A549 treated with ZK216348 at 1 μM for 4 hours (cell line): ENCODE measurements at places on chromosomes 11 and 22. TPM values are rescaled to one million over a fixed set of nuclear protein-coding genes. Genes with fewer than 3 reads are reported as not detected.

HBB gene
- not detected in 5 replicates for total RNA-seq

PANX3 gene
- not detected in 5 replicates for total RNA-seq

MGAT3 gene
- 0.20 to 0.76 TPM (median 0.56 TPM) in 5 replicates for total RNA-seq

DCDC1 gene
- 0.32 to 0.67 TPM (median 0.59 TPM) in 5 replicates for total RNA-seq

DTX4 gene
- 3.9 to 5.3 TPM (median 4.6 TPM) in 5 replicates for total RNA-seq

ROBO4 gene
- not detected in 5 replicates for total RNA-seq

KCNQ1OT1 gene
- 0.04 to 0.07 TPM (median 0.06 TPM) in 5 replicates for total RNA-seq

GAL3ST1 gene
- total RNA-seq, result 5.1 to 9.7 TPM (median 8.5 TPM) in 5 replicates

CCDC116 gene
- total RNA-seq, result not detected in 5 replicates

OR51B5 gene
- total RNA-seq, result 0.47 TPM in 1 of 5 replicates, not detected in the others

ADAMTS8 gene
- 0.28 to 0.76 TPM (median 0.57 TPM) in 5 replicates for total RNA-seq

SHANK2 gene
- 5.8 to 12.6 TPM (median 7.4 TPM) in 5 replicates for total RNA-seq

SNX32 gene
- not detected in 5 replicates for total RNA-seq

AQP11 gene
- 0.98 to 2.6 TPM (median 2.1 TPM) in 5 replicates for total RNA-seq

UBQLNL gene
- total RNA-seq, result 0.09 TPM in 1 of 5 replicates, not detected in the others

TCP11L1 gene
- 16.3 to 25.0 TPM (median 23.0 TPM) in 5 replicates for total RNA-seq

TYMP gene
- total RNA-seq, result 7.8 to 20.8 TPM (median 19.9 TPM) in 5 replicates

RIMBP3C gene
- 0.13 to 0.64 TPM (median 0.22 TPM) in 5 replicates for total RNA-seq
